Mesothelial cell of epicardium (in vitro differentiated cells): ENCODE measurements at places on chromosomes 16 and 17. TPM values are rescaled to one million over a fixed set of nuclear protein-coding genes. Genes with fewer than 3 reads are reported as not detected.

Gene TBX6
- total RNA-seq: 2.3 to 2.7 TPM (median 2.4 TPM) in 3 replicates

Gene UMOD
- total RNA-seq: not detected in 3 replicates

Gene ACSM2A
- not detected in 3 replicates for total RNA-seq

Gene SLC38A8
- total RNA-seq: not detected in 3 replicates

DNA sequence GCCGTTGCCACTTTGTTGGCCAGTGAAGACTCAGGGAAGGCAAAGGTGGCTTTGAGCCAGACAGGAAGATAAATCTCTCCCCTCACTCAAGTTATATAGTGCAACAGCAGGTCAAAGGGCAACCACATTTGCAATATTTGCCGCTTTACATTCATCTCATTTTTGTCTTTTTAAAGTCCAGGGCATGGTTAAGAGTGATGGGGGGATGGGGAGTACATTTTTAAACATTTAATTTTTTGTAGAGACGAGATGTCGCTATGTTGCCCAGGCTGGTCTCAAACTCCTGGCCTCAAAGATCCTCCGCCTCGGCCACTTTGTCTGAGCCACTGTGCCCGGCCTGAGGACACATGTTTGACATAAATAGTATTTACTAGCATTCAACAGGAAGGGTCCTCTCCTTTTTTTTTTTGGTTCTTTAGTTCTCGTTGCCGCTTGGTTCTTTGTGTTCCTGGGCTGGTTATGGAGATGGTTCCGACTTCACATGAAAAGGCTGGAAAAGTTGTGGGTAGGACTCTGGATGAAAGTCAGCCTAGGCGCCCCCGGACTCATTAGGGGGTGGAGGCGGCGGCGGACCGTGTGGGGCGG lies 95.7 kb downstream of the RAB11FIP4 start:
- no peak for DNase-seq

DNA sequence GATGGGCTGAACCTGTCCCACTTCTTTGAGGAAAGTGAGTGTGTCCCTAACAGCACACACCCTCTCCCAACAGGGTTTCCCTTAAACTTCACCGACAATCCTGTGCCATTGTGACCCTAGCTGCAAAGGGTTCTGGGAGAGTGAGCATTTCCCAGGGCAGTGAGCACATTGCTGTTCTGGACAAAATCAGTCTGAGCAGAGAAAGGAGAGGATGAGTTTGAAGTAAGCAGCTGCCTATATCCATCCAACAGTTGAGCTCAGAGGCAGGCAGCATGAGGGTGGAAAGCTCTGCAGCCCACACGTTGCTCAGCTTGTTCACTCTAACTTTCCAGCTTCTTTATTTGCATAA lies 296.5 kb upstream of the MAF start:
- DNase-seq: no peak

DNA sequence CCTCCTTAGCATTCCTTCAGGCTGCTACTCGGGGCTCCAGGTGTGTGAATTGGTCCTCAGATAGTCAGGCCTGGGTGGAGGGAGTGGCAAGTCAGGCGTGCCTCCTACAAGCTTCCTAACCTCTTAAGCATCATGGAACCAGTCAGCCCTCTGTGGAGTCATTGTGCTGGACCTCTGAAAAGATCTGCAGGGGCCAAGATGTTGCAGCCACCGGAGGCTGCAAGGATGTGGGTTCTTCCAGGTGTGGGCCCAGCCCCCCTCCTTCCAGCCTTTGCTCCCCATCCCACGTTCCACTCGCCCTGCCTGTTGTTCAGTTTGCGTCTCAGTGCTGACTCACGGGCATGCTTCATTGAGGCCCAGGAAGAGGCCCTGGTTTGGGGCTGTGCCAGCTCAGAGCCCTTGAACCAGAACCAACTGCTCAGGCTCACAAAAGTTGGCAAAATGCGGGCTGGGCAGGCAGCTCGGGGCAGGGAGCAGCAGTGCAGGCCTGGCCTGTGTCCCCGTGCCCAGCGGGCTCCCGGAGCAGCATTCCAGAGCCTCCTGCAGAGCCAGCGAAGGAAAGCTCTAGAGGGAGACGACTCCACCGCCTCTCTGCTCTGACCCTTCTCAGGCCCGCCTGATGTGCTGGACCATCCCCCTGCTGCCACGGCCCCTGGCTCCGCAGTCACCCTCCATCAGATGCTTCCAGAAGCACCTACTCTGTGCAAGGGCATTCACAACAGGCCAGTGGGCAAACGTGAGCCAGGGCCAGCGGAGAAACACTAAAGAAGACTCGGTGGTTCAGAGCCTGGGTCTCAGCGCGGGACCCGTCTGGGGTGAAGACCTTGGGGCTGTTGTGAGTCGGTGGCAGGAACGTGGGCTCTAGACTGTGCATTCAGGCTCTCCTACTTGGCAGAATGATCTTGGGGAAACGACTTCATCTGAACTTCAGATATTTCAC lies 7.5 kb downstream of the LDHD start:
- no peak for DNase-seq

- no peak for DNase-seq
These were observed 74.5 kb upstream of the MYOCD start for GRCh38 chr17:12591021-12591735.

GRCh38 chr16:85484347-85485300 lies 128.5 kb upstream of the GSE1 start:
- no peak for DNase-seq
